ENCODE measurements at places on chromosomes 11 and 22. TPM values are rescaled to one million over a fixed set of nuclear protein-coding genes. Genes with fewer than 3 reads are reported as not detected.

DNA sequence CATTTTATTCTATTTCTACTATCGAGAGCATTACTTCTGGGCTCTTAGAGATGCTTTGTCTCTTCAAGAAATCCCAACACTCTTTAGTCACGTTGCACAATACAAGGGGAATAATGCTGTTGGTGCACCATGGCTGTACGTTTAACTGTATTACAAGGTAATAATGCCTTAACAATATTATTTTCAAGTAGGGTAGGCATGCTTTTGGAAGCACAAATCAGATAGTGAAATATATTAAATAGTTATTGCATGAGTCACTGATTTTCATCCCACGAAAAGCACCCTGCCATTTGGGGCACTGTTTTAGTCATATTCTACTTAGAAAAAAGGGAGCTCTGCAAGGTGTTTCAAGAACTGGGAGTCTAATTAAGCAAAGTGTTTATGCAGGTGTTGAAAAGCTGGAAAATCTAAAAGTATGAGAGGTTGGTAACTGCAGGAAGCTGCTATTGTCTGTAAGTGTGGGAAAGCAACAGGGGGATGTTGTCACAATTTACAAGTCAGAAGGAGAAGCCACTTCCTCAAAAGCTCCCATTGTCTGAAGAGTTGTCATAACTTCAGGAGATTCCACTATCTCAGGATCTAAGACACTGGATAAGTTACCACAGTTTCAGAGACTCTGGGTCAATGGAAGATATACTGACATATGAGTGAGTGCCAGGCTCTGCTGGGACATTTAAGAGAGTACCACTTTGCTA lies 218.2 kb downstream of the JRKL start:
- H3K27ac ChIP-seq: no peak overlapping the region
- no peaks in the 10 kb centered on the region for H3K27me3 ChIP-seq
- no peaks in the 10 kb centered on the region for H3K36me3 ChIP-seq
- H3K4me3 ChIP-seq: no peak overlapping the region
- DNase-seq: no peak
- no peaks in the 10 kb centered on the region for H3K4me1 ChIP-seq

GRCh38 chr11:120545813-120546212 lies 34.3 kb downstream of the GRIK4 start:
- H3K4me1 ChIP-seq: no peaks in the 10 kb centered on the region
- no peaks in the 10 kb centered on the region for H3K27me3 ChIP-seq
- DNase-seq: no peak
- no peak overlapping the region for H3K4me3 ChIP-seq

DNA sequence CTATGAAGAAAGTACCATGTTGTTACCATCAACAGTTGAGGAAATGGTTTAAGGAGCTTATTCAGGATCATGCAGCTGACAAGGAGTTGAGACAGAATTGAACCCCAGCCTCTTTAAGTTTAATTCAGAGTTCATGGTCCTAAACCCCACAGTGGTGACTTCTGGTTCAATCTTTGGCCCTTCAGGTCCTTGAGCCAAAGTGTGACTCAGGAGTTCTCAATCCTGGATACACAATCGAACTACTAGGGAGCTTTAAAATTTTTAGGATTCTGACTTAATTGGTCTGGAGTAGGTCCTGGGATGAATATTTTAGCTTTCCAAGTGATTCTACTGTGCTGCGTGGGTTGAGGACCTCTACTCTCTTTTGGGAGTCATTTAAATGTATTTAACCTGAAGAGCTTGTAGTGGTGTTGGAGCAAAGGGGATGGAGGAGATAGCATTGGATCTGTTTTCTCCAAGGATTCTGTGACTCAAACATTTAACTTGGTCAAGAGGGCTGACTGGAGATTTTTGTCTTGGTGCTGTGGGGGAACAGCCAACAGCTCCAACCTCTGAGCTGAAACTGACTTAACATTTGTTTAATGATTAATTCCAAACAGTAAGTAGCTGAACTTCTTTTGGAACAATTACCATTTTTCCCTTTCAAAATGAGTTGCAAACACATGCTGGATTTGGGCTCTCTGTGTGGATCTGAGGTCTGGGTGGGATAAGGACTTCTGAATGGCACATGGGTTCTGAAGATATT lies 80.1 kb downstream of the INSC start:
- no peak overlapping the region for H3K4me3 ChIP-seq
- H3K27me3 ChIP-seq: no peaks in the 10 kb centered on the region
- H3K27ac ChIP-seq: no peak overlapping the region
- H3K36me3 ChIP-seq: no peaks in the 10 kb centered on the region

DNA sequence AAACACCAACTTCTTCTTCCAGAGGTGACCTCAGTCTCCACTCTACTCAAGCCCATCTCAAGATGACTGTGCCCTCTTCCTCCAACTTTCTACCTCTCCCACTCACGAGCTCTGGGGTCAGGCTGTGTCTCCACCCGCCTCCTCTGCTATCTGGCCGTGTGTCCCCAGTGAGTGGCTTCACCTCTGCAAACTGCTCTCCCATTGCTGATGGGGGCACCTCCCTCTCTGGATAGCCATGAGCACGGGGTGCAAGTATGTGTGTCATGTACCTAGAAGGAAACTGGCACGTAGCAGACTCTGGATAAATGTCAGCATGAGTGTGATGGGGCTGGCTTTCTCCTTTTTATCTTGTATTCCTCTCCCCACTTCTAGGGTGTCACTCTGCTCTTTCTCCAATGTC lies 18.3 kb upstream of the RAC2 start:
- H3K36me3 ChIP-seq: no peaks in the 10 kb centered on the region
- DNase-seq: no peak
- no peak overlapping the region for H3K4me3 ChIP-seq
- peaks cover 30% of the 10 kb centered on the region for H3K4me1 ChIP-seq

DNA sequence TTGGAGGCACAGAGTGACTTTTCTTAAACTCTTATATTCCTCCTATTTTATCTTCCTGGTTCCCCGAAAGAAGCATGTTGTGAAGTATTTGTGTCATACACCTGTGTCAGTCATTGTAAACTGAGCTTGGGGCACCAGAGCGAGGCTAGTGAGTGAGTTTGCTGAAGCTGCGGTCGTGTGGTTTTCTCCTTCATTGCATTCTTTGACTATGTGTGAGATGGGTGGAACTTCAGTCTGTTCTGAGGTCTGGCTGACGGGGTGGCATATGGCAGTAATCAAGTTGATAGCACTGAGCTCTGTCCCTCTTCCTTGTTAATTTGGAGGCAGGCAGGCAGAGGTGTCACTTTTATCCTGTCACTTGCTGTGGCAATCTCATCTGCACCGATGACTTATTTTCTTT lies 4.2 kb downstream of the VPS26B start:
- H3K4me1 ChIP-seq: peaks cover 66% of the 10 kb centered on the region
- no peaks in the 10 kb centered on the region for H3K36me3 ChIP-seq
- H3K4me3 ChIP-seq: no peak overlapping the region

GRCh38 chr11:64378335-64378880 lies 19.4 kb downstream of the RPS6KA4 start:
- no peaks in the 10 kb centered on the region for H3K27me3 ChIP-seq
- DNase-seq: no peak
- no peaks in the 10 kb centered on the region for H3K4me1 ChIP-seq
- H3K4me3 ChIP-seq: no peak overlapping the region

DNA sequence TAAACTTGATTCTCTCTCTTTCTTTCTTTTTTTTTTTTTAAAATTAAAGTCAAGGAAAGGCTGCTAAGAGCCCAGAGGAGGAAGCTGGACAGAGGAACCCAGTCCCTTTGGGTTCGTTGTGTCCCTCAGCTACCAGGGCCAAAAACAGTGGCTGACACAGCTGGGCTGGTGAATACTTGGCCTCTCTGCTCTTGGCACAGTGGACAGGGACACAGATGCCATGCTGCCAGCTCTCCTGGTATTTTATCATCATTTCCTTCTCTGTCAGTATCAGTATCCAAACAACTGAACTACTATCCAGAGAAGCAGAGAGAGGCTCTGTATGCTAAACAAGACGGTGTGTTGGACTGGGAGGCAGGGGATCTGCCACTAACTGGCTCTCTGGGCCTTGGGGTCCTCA lies 123.7 kb upstream of the CCDC90B start:
- H3K27ac ChIP-seq: no peak overlapping the region
- H3K27me3 ChIP-seq: no peaks in the 10 kb centered on the region
- no peak for DNase-seq
- H3K36me3 ChIP-seq: no peaks in the 10 kb centered on the region
- H3K4me3 ChIP-seq: no peak overlapping the region
- no peaks in the 10 kb centered on the region for H3K4me1 ChIP-seq

DNA sequence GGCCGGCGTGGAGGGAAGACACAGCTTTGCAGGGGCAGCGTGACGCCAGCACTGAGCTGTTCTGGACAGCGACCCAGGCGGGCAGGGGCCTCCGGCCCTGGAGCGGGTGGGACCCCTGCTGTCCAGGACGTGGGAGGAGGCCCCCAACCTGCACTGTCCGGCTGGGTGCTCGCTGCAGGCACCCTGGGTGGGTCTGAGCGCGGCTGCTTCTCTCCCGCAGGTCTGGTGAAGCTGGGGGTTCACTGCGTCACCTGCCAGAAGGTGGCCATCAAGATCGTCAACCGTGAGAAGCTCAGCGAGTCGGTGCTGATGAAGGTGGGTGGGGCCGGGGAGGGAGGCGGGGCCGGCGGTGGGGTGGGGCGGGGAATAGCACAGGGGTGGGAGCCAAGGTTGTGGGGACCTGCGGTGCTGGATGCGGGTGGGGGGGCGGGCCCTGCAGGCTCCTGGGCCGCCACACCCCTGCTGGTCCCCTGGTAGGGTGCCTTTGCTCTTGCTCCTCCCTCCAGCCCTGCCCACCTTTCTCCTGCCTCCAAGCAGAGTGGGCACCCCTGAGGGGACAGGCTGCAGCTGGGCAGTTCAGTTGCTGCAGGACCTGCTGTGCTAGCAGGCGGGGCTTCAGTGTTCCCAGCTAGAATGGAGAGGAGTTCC lies 46.2 kb downstream of the BRSK2 start:
- no peaks in the 10 kb centered on the region for H3K27me3 ChIP-seq
- no peak overlapping the region for H3K4me3 ChIP-seq
- no peaks in the 10 kb centered on the region for H3K36me3 ChIP-seq
- H3K4me1 ChIP-seq: no peaks in the 10 kb centered on the region
- no peak overlapping the region for H3K27ac ChIP-seq

PPP2R1B gene
- total RNA-seq: 55.3 TPM

PKDREJ gene
- not detected for total RNA-seq

PTPRJ gene
- 25.6 TPM for total RNA-seq

NLRP10 gene
- total RNA-seq: not detected

CD248 gene
- total RNA-seq: 2.9 TPM

PRRG4 gene
- total RNA-seq: 0.51 TPM
